ENCODE measurements at places on chromosomes 4 and X.

- no peak for DNase-seq
Measured at GRCh38 chr4:106690487-106690886, 321.9 kb upstream of the GIMD1 start.

GRCh38 chrX:120740072-120740471 is 110.2 kb upstream of the C1GALT1C1 start:
- DNase-seq: no peak

- no peak for DNase-seq
Measured at GRCh38 chr4:167424341-167425256, 190.3 kb upstream of the SPOCK3 start.

DNA sequence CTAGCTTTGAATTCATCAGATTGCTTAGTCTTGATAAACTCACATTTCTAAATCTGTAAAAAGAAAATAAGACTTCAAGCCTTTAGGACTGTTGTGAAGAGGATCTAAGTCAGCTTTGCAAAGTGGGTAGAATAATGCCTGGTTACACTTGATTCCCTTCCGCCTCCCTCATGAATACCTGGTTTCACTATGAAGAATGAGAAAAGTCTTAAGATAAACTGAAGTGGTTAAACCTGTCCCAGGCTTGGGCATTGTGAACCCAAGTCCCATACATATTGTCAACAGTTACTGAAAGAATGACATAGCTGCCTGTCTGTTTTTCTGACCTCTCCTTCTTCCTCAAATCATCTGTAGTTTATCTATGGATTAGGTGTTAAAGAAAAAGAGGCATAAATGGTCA is 16.7 kb upstream of the GBA3 start:
- DNase-seq: no peak

GRCh38 chr4:70722199-70722791 is 531 bp downstream of the RUFY3 start:
- DNase-seq: no peak

DNA sequence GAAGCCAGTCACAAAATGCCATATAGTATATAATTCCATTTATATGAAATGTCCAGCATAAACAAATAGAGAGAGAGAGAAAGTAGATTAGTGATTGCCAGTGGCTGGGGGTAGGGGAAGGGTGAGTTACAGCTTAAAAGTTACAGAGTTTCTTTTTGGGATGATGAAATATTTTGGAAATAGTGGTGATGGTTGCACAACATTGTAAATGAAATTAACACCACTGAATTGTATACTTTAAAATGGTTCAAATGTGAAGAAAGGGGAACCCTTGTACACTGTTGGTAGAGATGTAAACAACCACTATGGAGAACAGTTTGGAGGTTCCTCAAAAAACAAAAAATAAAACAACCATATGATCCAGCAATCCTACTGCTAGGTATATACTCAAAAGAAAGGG is 131.2 kb upstream of the GPC4 start:
- no peak for DNase-seq

GRCh38 chrX:13254870-13255269 is 65.0 kb downstream of the ATXN3L start:
- no peak for DNase-seq

DNA sequence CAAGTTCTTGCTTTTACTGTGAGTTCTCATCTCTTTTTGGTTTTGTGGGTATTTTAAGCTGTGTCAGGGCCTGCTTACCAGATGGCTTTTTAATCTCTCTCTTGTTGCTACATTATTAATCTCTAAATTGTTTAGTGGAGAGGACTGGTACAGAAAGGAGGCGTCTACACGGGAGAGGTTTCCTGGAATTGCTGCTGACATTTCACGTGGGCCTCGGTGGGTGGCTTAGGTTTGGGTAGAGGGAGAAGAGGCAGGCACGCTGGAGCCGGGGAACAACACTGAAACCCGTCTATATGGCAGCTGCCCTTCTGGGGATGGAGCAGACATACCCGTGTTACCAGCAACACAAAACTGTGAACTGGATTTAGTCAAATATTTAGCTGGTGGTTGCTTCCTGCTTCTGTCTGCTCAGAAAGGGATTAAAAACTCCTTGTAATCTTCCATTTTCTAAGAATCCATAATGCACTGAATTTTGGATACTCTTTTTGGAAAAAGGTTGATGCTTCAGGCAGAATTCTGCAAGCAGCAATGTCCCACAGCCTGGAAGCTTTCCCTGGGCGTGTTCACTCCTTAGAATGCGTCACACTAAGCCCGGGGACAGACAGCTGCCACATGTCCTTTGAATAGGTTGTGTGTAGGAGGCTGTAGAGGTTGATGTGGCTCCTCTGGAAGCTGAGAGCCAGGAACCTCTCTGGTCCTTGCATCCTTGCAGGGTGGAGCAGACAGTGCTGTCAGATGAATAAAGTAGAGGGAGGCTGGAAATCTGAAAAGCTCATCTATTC is 199.8 kb upstream of the GATB start:
- no peak for DNase-seq

DNA sequence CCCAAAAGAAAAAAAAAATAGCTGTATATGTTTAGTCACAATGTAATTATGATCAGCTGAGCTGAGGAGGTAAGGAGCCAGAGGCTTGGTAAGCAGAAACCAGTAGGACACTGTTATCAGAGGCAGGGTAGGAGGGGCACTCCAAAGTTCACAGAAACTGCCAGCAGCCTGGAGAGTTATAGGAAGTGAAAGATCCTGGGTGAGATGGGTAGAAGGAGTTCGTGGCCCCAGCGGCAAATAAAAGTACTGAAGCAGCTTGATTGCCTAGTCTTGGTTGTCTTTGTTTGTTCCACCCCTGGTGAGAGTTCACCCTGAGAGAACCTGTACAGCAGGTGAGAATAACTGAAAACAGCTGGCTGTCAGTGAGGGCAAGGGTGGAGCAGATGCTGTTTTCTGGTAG is 340.8 kb downstream of the ADGRL3 start:
- DNase-seq: no peak

DNA sequence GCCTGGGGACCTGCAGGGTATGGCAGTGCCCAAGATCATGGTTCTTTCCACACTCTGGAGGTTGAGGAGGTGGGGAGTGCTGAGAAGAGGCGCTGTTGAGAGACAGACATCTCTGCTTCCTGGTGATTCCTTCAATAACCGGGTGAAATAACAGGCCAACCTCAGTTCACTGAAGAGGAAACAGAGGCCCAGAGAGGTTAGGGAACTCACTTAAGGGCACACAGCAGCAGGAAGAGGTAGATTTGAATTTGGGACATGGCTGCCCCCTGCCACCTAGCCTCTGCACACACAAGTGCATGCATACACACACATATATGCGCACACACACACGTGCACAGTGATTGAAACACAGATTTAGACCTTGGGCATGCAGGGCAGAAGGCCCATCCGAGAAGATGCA is 24.9 kb upstream of the HMX1 start:
- no peak for DNase-seq

DNA sequence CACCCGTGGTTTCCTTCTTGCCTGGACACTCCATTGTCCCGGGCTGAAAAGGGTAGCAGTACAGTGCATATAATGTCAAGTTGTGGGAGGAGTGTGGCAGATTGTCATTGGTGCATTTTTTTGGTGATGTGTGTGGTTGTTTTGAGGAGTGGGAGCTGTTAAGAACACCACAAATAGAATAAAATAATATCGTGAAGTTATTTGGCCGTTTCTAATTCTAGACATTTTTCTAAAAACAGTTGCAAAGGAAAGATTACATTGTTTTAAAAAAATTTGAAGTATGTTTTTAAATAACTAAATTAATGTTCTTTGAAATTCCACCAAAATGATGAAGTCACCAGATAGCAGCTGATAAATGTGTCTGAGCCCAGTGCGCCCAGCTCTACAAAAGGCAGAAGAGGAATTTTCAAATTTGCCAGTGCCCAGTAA is 1.3 kb downstream of the PKD2 start:
- no peak for DNase-seq

DNA sequence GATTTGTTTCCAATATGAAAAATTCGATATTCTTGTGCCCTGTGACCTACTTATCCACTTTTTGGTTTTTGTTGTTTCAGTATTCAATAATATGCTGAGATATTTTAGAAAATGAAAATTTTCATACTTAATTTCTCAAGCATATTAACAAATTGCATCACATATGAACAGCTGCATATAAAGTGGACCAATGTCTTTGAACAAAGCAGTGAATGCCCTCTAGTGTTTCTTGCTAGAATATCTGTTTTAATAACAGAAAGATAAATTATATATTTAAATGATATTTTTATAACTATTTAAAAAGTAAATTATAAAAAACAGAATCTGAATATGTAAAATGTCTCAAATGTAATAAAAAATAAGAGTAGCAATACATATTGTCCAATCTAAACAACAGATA is 31.7 kb upstream of the INTU start:
- no peak for DNase-seq

- no peak for DNase-seq
Measured at GRCh38 chr4:104073229-104073628, 353.4 kb upstream of the TACR3 start.

DNA sequence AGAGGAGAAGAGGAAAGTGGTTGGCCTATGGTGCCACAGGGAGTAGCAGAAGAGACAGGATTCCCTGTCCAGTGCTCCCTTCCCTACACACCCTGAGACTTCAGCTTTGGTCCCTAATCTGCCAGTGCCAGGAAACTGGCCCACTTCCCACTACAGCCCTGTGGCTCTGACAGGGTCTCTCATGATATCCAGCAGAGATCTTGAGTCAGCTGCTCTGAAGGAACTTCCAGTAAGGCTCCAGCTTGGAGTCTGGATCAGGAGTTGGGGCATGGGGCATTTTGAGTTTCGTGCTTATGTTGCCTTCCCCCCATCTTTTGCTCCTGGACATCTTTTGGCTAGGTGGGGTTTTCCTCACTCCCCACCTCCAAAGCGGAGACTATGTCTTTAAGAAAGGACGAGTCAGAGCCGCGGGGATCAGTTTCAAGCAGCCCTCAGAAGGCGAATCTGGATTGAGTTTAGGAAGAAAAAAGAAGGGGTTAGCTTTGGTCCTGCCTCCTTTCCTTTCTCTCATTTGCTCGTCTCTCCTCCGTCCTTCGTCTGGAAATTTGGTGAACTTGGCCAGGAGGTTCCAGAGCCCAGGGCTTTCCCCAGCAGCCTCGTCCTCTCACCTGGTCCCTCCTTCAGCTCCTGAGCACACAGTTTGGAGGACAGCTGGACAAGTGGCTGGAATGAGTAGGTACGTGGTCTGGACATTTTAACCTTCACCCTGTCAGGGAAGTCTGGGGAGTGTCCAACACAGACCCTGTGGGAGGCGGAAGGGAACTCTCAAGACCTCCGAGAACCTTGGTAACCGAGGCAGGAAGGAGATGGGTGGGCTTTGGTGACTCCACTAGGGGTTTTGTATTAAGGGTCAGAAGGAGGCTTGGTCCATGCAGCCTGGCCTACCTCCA is 104.4 kb downstream of the RTL5 start:
- no peak for DNase-seq

DNA sequence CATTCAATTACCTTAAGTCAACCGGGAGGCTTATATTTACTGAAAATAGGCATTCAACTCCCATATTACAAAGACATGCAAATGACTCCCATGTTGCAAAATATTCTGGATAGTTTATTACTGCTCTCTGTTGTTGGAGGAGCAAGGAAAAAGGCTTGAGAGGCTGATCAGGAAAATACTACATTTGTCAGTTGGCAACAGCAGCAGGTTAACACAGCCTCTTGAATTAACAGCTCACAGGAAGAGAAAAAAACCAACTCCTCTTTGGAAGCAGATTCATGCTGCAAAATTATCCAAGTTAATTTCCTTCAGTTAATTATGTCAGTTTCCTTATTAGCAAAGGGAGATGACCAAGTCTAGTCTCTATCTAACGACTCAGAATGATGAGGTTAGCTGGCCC is 238.9 kb downstream of the MAML3 start:
- DNase-seq: no peak

- DNase-seq: no peak
Measured at GRCh38 chrX:45783002-45783401, 582.3 kb upstream of the DIPK2B start.

- DNase-seq: no peak
Measured at GRCh38 chrX:70973221-70973620, 42.3 kb upstream of the SLC7A3 start.

DNA sequence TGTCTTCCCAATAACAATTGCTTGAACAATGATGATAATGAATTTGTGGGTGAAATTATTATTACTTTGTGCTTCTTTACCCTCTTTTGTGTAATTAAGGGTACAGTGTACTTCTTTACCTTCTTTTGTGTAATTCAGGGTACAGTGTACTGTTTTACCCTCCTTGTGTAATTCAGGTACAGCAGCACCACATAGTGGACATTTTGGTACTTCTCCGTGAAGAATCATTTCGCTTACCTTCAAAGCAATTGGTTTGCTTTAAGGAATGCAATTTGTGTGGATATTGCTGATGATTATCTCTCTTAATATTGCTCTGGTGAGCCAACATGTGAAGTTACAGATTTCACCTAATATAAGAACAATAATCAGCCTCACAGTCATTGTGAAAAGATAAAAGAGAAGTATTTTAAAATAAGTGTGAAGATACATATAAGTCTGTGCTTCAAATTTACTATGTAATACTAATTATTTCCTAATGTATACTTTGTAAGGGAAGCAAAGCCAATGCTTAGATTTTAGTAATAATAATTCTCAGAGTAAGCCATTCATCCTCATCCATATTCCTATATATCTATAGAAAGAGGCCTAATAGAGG is 27.2 kb upstream of the SEC24B start:
- peak; percentile 35 for DNase-seq

GRCh38 chr4:147704846-147705245 is 20.9 kb upstream of the PRMT9 start:
- DNase-seq: no peak

- DNase-seq: no peak
Measured at GRCh38 chr4:16066586-16067128, 17.2 kb downstream of the PROM1 start.

- DNase-seq: no peak
Measured at GRCh38 chrX:96685210-96686099, 813 bp downstream of the DIAPH2 start.

GRCh38 chr4:151652841-151653547 is 107.8 kb downstream of the GATB start:
- no peak for DNase-seq

GRCh38 chr4:103375278-103375677 is 177.1 kb upstream of the CENPE start:
- no peak for DNase-seq

GRCh38 chr4:13710246-13710885 is 82.8 kb upstream of the BOD1L1 start:
- no peak for DNase-seq

DNA sequence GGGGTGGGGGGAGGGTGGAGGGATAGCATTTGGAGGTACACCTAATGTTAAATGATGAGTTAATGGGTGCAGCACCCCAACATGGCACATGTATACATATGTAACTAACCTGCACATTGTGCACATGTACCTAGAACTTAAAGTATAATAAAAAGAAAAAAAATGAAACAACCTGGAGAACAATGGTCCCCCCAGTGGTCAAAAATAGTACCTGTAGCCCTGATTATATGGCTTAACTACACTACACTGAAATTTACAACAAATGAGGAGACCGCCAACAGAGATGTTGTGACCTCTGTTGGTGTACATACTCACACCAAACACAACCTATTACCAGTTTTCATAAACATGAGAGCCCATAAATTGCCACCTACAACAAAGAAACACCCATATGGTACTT is 7.3 kb upstream of the MAGEE1 start:
- DNase-seq: no peak
